Stimulated activated naive B cell treated with anti-CD40 and anti-IgM and Interleukin-4, amounts not matched to agents 10 μg/mL and 1 μg/mL and 100 μg/mL, for 72 hours (primary cell): ENCODE measurements at places on chromosomes 12 and 14.

DNA sequence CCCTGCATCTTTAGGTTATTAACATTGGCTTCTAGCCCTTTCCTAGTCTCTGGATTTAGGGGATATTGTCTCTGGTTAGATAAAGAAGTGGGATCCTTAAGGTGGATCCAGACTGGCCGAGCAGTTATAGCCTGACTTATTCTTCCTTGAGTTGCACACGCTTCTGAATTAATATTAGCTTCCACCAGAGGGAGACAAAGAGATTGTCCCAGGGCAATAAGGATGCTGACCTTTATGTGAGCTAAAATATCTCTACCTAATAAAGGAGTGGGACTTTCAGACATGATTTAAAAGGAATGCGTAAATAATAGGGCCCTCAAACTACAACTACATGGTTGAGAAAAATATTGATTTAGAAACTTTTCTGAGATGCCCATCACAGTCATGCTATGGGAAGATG is 139.7 kb downstream of the SLCO1B3 start:
- DNase-seq, result no peak

- DNase-seq, result peak; percentile 13
Measured at GRCh38 chr12:45518291-45519235, 210.9 kb upstream of the ARID2 start.

- no peak for DNase-seq
Measured at GRCh38 chr12:52145228-52146088, 46.4 kb downstream of the KRT80 start.

- DNase-seq, result no peak
Measured at GRCh38 chr12:18217966-18218365, 43.4 kb upstream of the PIK3C2G start.

- DNase-seq, result no peak
Measured at GRCh38 chr14:35123388-35123703, 994 bp downstream of the PRORP start.

DNA sequence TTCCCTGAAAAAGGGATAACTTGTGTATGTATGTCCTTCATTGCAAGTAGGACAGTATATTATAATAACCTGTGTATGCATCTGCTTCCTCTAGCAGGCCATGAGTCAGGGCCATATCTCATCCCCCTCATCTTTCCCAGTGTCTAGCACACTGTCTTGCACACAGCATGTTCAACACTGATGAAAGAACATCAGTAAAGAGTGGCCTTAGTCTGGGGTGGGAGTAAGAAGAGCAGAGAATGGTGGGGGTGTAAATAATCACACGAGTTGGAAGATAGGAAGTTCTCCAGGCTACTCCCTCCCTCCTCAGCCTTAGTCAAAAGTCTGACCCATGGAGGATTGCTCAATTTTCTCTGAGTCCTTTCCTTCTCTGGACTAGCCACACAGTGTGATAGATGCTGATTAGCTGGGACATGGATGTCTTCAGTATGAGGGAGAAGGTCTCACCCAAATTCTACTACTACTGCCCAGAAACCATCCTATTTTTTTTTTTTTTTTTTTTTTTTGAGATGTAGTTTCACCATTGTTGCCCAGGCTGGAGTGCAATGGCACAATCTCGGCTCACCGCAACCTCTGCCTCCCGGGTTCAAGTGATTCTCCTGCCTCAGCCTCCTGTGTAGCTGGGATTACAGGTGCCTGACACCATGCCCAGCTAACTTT is 14.6 kb upstream of the SP1 start:
- no peak for DNase-seq

DNA sequence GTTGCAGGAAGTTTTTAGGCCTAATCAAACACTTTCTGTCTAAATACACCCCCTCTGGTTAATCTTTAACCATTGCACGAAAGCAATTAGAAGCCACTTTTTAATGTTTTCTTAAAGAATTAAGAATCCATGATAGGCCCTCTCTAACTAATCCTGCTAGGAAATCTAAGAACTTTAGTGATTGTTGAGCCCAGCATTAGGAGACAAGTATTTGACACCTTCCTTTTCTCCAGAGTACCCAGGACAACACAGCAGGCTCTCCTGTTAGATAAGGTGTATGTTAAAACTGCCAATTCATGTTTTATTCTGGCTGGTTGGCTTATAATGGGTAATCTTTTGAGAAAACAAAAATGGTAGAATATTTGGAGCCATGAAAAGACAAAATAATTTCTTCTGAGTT is 95.0 kb downstream of the ALX1 start:
- DNase-seq, result no peak

- DNase-seq, result no peak
Measured at GRCh38 chr12:106227641-106228319, 20.0 kb downstream of the CKAP4 start.

DNA sequence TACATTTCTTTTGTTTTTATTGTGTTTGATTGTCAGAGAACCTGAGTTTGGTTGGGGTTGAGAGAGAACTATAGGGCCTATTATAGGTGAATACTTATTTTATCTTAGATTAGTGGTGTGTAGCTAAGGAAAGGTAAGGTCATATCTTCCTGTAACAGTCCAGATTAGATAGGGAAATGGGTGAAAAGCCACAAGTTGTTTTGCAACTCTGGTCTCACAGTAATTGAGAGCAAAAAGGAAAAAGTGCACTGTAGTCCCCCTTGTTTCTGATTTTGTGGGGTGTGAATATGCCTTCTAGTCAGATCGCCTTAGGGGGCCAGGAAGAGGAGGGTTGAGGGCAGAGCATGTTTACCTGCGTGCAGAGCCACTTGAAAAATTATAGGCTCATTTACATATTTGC is 8.9 kb downstream of the MSRB3 start:
- DNase-seq, result no peak

DNA sequence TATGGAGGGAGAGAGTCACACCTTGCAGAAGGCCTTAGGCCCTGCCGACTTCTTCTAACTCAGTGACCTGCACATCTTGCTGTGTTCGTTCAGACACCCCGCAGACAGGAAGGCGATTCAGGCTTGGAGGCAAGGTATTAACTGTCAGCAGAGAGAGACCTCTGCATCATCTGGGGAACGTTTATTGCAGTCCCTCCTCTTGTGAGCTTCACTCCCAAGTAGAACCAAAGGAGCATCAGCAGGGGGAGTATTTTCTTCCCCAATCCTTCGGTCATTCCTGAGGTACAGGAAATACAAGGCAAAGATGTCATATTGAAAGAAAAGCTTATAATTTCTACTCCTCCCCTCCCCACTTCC is 217.9 kb downstream of the CRADD start:
- DNase-seq, result no peak

GRCh38 chr12:59486827-59487226 is 109.0 kb upstream of the SLC16A7 start:
- no peak for DNase-seq

- DNase-seq, result no peak
Measured at GRCh38 chr12:85484387-85484786, 204.4 kb downstream of the ALX1 start.

- DNase-seq, result no peak
Measured at GRCh38 chr14:103729496-103730448, 14.2 kb downstream of the ZFYVE21 start.

- DNase-seq, result no peak
Measured at GRCh38 chr12:94186278-94187241, 38.2 kb downstream of the PLXNC1 start.

DNA sequence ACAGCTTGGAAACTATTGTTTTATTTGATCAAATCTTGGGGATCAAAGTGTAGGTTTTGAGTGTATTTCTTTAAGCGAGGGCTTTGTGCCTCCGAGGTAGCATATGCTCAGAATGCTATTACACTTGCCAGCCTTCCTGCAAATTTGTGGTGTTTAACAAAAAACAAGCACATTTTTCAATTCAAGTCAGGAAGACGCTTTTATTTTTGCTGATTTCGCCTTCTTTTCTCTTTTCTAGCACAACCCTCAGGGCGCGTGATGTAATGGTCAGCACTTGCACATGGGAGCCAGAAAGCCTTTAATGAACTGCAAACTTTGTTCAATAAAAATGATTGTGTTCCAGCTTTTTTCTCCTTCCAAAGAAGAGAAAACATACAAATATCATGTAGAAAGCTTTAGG is 466.5 kb downstream of the PRKD1 start:
- DNase-seq, result no peak

GRCh38 chr12:51924551-51925319 is 17.4 kb downstream of the ACVRL1 start:
- no peak for DNase-seq

- DNase-seq, result no peak
Measured at GRCh38 chr12:12930633-12931219, 21.2 kb downstream of the GPRC5D start.

GRCh38 chr14:99256483-99256874 is 15.5 kb downstream of the BCL11B start:
- DNase-seq, result no peak

DNA sequence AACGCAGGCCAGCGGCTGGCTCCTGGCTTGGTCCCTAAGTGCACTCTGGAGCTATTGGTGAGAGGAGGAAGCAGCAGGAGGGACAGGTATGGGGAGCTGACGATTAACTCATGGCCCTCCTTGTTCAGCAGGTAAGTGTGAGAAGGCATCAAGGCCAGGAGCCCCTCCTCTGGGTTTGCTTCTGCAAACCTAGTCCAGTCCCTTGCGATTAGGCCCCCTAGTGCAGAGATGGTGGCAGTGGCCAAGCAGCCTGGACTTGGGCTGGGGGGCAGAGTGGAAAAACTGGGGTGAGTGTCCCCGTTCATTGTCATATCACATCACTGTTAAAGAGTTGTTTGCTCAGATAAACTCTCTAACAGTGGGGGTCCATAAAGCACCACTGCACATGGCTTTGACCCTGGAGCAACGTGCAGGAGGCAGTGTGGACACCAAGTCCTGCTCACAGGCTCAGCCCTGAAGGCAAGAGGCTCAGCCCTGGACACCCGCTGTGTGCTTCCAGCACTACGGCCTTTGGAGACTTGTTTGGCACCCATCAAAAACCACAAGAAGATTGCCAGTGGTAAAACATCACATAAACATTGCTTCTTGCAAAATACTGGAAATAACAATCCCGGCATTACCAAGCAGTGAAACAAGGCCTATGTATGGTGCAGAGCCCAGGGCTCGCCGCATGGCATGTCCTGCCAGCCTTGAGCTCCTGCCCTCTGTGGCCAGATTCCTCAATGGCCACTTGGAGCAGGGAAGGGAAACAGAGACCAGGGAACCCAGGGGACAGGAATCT is 184.3 kb upstream of the RTL1 start:
- DNase-seq, result no peak

GRCh38 chr12:106113824-106114446 is 24.8 kb downstream of the NUAK1 start:
- DNase-seq, result no peak

DNA sequence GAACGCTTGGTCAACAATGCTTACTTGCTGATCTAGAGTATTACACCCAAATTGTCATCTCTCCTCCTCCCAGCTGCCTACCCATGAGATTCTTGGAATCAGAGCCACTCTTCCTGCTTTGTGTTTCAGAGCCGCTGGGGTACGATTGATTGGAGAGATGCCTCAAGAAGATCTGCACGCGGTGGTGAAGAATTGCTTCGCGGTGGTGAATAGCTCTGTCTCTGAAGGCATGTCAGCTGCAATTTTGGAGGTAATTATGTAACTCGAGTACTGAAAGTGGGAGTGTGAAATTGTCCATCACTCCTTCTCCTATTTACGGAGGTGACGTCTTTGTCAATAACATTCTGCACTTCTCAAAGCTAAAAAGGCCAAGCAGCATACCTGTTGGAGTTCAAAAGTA is 93.9 kb downstream of the GLT1D1 start:
- DNase-seq, result no peak

DNA sequence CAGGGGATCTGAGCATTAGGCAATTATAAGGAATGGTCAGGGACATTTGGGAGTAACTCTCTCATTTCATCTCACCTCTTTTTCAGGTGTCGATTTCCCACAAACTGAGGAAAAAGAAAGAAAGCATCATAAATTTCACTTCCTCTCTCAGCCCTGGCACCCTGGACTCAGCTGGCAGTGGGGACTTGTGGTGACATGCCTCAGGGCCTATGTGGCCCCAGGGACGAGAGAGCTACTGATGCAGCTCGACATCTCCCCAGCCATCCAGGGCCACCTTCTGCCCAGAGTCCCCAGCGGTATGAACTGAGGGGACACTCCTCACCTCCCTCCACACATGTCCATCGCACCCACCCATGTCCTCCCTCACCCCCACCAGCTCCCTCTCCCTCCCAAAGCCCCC is 11.7 kb downstream of the TNFRSF1A start:
- peak; percentile 68 for DNase-seq

- no peak for DNase-seq
Measured at GRCh38 chr14:105140581-105140980, 28.0 kb downstream of the JAG2 start.

GRCh38 chr12:111261911-111262676 is 106.8 kb downstream of the PHETA1 start:
- DNase-seq, result no peak

- no peak for DNase-seq
Measured at GRCh38 chr12:5254703-5255102, 177.2 kb upstream of the NTF3 start.

- DNase-seq, result no peak
Measured at GRCh38 chr14:92511453-92512238, 1.9 kb upstream of the RIN3 start.

- no peak for DNase-seq
Measured at GRCh38 chr12:32312049-32312670, 87.2 kb upstream of the FGD4 start.

GRCh38 chr12:32000373-32001005 is 41.3 kb downstream of the RESF1 start:
- no peak for DNase-seq

GRCh38 chr14:76919431-76920330 is 93.5 kb downstream of the LRRC74A start:
- no peak for DNase-seq

- DNase-seq, result no peak
Measured at GRCh38 chr14:60867503-60868172, 113.2 kb downstream of the TRMT5 start.

GRCh38 chr12:6146509-6146908 is 22.0 kb upstream of the VWF start:
- no peak for DNase-seq

DNA sequence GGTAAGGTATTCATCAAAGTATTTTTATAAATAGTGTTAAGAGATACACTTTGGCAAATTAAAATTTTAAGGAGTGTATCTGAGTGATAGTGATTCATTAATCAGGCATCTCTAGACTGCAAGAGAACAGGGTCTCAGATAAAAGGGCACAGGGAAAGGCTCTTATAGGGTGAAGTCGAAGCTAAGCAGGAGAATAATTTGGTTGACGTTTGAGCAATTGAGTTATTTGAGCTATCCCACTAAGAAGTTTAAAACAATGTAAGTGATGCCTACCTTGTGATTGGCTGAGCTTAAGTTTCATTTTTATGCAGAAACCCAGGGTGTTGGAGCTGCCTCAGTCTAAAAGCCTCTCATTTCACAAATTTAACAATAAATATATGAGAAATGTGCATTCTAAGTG is 125.3 kb downstream of the SLC6A15 start:
- DNase-seq, result no peak

GRCh38 chr14:33949411-33949893 is 1.4 kb downstream of the EGLN3 start:
- DNase-seq, result no peak

- no peak for DNase-seq
Measured at GRCh38 chr12:70351076-70351475, 15.0 kb upstream of the KCNMB4 start.

GRCh38 chr12:92094751-92095161 is 50.9 kb downstream of the BTG1 start:
- no peak for DNase-seq
